Foreskin keratinocyte (primary cell): ENCODE measurements at places on chromosomes 12 and 14.

GRCh38 chr14:73616831-73617230 lies 4.5 kb downstream of the ACOT6 start:
- DNase-seq: no peak

GRCh38 chr12:27703720-27704452 lies 6.7 kb upstream of the MRPS35 start:
- peak; percentile 77 for DNase-seq

DNA sequence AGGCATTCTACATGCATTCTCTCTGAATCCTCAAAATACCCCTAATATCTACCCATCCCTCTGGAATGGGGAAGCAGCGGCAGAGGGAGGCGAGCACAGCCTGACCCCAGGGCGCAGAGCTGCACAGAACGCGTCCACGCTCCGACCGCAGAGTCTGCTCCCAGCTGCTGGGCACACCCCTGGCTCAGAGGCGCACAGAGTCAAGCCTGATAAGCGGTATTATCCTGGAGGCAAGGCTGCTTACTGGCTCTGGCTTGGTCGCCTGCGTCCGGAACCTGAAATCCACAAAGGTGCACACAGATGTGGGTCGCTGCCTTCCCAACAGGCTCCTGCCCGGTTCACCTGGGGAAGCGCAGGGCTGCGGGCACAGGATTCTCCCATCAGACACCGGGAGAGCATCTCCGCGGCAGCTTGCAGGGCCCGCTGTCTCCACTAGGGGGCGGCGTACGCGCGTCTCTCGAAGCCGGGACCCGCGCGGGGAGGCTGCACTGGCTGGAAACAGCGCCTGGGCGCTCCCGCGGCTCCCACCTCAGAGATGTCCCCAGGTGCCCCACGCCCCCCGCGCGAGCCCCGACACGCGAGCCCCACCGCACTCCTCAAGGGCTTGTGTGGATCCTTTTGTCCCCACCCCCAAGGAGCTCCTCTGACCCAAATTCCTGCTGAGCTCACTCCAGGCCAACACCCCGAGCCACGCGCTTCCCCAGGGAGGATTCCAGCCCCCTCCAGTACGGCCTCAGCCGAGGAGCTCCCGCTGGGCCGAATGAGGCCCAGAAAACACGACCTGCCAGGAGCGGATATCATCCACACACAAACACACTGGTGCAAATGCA lies 120.1 kb upstream of the FZD10 start:
- DNase-seq: peak; percentile 20

- no peak for DNase-seq
Measured at GRCh38 chr12:63224396-63224795, 73.4 kb upstream of the AVPR1A start.

GRCh38 chr14:79809849-79810612 lies 401.3 kb downstream of the DIO2 start:
- no peak for DNase-seq

DNA sequence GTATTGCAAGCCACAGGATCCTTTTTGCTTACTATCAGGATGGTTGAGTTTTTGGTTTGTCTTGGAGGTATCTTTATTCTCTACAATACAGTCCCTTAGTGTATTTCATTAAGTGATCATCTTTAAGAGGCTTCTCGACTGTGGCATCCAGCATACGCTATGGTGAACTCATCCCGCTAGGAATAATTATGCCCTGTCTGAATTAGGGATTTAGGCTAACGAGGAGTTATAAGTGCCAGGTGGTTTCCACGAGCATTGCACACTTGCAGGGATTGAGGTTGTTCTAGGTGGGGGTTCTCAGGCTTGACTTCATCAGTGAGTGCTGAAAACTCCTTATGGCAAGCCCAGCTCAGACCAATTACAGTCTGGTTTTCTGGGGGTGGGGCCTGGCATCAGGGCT lies 37.2 kb upstream of the RBM19 start:
- DNase-seq: no peak

- no peak for DNase-seq
Measured at GRCh38 chr14:96279564-96279963, 23.6 kb downstream of the BDKRB1 start.

DNA sequence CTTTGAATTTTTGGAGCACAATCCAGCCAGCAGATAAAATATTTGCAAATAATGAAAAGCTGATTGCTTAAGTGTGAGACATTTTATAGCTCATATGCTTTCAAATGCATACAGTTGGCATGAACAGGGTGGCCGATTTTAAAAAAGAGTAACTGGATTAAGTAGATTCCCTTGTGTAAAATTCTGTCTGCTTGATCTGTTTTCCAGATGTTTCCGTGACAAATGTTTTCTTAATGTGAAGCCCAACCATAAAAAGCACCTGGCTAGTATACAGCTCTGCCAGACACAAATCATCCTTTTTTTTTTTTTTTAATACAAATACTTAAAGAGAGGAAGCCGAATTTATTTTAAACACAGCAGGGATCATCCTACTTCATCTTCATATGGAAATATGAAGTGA lies 440.7 kb downstream of the CCER1 start:
- DNase-seq: no peak

DNA sequence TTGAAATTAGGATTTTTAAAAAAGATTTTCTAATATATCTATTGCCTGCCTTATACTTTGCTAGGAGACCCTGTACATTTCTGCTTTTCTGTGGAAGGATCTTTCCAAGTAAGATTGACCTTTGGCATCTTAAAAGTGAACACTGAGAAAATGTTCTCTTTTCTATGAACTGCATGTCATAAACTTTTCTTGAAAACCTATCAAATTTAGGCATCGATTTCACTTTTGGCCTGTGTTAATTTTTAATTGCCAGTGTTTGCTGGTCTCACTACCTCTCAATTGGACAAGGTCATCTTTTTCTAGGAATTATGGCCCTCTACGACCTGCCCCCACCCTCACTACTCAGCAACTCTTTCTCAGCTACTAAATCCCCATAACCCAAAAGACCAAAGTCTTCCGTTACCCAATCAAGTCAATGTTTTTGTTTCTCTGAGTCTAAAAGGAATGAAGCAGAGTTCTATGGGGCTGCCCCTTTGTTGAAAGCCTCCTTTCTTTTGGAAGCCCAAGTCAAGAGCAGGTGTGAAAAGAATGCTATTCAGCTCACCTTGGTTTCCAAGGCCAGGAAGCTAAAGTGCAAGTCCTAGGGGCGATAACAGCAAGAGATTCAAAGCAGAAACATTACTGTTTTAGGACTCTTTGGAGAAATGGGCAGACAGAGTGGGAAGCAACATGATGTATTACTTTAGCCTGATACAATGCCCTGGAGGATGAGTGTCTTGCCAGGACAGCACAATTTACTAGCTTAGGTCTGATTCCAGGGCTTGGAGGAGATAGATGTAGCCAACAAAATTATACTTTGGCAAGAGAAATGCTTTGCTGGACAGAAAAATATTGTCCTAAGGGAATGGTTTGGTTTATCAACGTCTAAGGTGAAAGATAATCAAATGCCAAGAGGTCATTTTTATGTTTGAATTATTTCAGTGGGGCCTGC lies 55.0 kb downstream of the IGF1 start:
- DNase-seq: no peak

DNA sequence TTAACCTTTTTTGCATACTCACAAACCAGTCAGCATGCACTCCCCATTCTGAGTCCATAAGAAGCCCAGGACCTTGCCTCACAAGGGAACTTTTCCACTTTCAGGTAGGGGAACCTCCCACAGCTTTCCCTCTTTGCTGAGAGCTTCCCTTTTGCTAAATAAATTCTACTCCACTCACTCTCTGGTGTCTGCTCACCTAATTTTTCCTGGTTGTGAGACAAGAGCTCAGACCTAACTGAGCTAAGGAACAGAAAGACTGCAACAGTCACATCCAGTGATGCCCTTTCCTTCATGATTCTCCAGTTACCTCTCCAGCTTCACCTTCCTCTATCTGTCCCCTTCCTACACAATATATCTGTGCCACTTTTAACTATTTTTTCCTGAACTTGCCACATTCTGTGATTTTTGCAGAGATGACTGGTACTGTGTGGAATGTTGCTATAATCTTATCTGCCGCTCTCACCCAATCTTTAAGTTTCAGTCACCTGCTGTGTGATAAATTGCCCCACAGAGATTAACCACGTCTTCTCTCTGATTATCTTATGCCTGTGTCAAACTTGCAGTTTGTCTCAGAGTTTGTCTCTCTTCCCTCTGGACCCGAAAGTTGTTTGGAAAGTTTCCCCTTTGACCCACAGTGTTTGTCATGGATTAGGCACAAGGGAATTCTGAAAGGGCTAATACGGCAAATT lies 737.1 kb upstream of the FLRT2 start:
- no peak for DNase-seq

- no peak for DNase-seq
Measured at GRCh38 chr12:95418142-95418541, 55.8 kb upstream of the METAP2 start.

- no peak for DNase-seq
Measured at GRCh38 chr12:81146228-81147225, 68.6 kb downstream of the ACSS3 start.
